Stimulated activated CD4-positive, alpha-beta T cell treated with anti-CD3 and anti-CD28 coated beads, Interleukin-12 subunit alpha, Interleukin-12 subunit beta, amount 100 ng/mL, for 24 hours (primary cell): ENCODE measurements at places on chromosomes 1 and 21.

- DNase-seq: no peak
These were observed 1.5 kb upstream of the PMVK start for GRCh38 chr1:154937988-154938386.

DNA sequence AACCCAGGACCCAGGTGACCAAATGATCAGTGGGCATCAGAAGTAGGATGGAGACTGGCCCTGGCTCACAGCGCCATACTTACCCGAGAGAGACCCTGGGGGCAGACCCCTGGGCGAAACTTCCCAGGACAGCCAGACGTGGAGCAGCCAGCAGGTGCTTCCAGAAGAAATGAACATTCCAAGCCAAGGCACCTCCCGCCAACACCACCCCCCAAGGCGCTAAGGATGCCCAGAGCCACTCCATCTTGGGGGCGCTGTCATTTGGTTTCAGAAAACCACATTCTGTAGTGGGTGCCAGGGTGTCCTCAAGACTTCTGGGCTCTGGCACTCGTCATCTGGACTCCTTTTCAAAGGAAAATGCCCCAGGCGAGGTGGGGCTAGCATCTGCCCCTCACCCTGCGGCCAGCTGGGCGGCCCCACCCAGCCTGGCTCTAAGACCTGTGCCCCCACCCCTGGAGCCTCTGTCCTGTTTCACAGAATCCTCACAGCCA is 98.8 kb downstream of the RIPK4 start:
- DNase-seq: no peak

DNA sequence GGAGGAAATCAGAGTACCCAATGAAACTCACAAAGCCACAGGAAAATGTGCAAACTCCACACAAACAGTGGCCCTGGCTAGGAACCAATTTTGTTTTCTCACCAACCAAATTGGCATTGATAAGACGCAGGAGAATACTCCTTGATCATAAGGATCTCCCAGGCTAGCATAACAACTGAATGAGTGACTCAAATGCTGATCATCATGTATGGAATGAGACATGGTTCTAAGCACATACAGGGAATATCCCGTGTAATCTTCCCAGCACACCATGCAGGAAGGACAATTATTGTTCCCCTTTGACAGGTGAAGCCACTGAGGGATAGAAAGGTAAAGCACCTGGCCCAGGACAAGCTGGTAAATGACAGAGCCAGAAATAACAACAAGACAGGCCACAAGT is 180.0 kb upstream of the DUSP10 start:
- DNase-seq: no peak

DNA sequence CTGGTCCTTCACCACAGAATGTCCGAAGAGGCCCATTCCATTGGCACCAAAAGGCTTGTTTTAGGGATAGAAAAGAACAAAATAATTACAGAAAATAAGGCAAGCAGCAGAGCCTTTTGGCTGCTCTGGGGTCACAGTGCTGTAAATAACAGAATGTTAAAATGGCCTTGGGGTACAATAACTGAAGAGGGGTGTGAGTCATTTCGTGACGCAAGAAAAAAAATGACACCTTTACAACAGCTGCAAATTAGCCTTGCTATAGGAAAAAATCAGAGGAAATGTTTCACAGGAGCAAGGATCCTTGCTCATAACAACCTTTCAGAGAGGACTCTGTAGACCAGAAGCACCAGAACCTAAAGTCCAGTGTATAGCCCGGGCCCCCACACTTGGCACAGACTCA is 483.4 kb downstream of the OMA1 start:
- DNase-seq: no peak

- peak; percentile 49 for DNase-seq
These were observed 55.9 kb downstream of the CD58 start for GRCh38 chr1:116514708-116515525.

DNA sequence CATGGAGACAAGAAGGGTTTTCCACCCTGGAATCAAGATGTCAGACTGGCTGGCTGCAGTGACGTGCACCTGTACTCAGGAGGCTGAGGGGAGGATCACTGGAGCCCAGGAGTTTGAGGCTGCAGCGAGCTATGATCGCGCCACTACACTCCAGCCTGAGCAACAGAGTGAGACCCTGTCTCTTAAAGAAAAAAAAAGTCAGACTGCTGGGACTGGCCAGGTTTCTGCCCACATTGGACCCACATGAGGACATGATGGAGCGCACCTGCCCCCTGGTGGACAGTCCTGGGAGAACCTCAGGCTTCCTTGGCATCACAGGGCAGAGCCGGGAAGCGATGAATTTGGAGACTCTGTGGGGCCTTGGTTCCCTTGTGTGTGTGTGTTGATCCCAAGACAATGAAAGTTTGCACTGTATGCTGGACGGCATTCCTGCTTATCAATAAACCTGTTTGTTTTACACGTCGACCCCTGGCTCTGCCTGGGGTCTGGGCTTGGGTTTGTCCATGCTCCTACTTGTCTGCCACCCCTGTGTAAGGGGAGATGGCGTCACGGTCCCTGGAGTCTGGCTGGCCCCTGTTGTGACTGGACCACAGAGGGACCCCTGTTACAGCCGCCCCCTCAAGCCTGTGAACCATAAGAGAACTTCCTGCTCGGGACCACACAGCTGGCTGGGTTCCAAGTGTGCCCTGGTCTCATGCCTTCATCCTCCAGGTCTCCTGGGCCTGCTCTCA is 20.9 kb upstream of the VPS13D start:
- peak; percentile 75 for DNase-seq

DNA sequence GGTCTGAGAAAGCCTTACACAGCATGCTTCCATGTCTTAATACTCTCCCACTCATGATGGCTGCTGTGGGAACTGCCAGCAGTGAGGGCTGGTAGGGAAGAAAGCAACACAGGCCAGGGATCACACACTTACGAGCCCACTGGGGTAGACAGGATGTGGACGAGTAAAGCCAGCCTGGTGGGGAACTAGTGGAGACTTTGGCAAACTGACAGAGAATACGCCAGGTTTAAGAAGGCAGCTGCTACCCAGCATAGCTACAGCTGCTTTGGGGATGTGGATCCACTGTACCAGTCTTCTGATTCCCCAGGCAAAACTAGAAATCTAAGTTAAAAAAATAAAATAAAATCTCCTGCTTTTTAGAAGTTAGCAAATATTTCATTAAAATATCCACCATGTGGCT is 664.0 kb downstream of the SMYD3 start:
- DNase-seq: no peak

GRCh38 chr1:29448456-29449235 is 212.3 kb downstream of the PTPRU start:
- no peak for DNase-seq

DNA sequence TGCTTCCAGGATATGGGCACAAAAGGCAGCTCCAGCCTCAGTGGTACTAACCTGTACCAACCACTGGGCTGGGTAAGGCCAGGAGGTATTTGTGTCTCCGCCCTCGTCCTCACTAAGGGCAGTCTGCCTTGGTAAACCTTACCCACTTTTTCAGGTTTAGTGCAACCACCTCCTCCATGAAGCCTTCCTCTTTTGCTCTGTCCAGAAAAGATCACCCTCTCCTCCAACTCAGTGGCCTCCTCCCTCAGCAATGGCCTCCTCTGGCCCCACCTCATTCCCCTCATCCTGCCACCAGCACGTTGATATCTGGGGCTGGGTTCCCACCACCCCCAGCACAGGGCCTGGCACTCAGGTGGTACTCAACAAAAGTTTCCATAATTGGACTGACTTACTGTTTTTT is 161.5 kb downstream of the GRIK3 start:
- DNase-seq: no peak

- no peak for DNase-seq
These were observed 56.7 kb downstream of the MRPS6 start for GRCh38 chr21:34129901-34130715.

GRCh38 chr1:166952002-166952746 is 23.2 kb downstream of the ILDR2 start:
- no peak for DNase-seq

DNA sequence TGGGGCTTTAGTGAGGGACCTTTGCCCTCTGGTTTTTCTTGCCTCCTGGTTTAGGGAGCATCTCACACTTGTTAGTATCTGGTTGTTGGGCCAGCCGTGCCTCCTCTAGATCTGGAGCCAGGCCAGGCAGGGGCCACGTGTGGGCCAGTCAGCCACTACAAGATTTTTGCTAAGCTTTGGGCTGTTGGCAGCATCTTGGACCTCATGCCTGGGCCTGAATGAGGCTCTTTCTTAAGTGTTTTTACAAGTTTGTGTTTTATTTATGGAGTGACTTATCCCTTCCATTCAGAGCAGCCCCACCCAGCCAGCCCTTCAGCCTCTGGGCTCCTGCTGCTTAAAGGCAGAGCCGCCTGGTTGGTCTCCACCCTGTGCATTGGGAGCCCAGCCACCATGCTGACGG is 1.6 kb upstream of the SH3BGRL3 start:
- DNase-seq: no peak

- DNase-seq: no peak
These were observed 222.0 kb upstream of the PKN2 start for GRCh38 chr1:88462096-88462487.

GRCh38 chr1:24386241-24386640 is 27.3 kb downstream of the STPG1 start:
- DNase-seq: no peak

GRCh38 chr21:42350318-42350910 is 380 bp downstream of the TFF2 start:
- no peak for DNase-seq

- no peak for DNase-seq
These were observed at the start of gene FCRL1 for GRCh38 chr1:157819896-157820295. Gene FCRL1 (minus strand): TSS chr1:157820120. CDS start chr1:157820037, 83 bp downstream.

GRCh38 chr1:29286194-29286767 is 50.0 kb downstream of the PTPRU start:
- DNase-seq: no peak
